A549 (cell line): ENCODE measurements at places on chromosomes 12 and 14.
A peak's percentile ranks its signal among the peaks of the same experiment; 100 is the strongest.

DNA sequence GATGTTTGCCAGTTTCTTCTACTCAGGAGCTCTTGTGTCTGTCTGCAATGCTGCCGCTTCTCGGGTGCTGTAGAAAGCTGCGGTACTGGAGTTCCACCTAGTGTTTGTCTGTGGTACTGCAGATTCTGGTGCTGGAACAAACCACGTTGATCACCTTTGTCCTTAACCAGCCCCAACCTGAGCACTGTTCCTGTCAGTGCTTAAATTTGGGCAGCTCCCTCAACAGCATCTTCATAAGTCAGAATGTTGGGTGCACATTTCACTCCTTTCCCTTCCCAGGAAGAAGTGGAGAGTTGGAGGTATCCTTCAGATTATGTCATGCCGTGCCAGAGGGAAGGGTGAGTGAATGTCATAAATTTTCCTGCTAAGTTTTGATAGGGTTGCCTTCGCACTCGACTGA, 48.7 kb upstream of the LALBA start:
- peak; percentile 70 for DNase-seq

DNA sequence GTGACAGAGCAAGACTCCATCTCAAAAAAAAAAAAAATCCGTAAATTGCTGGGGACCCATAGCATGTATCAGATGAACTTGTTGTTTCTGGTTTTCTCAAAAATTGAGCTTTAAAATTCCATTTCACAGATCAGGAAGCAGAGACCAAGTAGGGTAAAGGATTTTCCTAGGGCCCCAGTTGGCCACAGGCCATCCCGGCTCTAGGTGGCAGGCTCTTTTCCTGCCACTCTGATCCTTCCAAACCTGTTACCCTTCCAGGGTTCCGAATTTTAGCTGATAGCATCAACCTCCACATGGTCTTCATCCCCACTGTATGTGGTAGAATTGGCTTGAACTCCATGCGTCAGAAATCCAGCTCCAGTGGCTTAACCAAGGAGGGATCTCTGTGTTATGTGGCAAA, 36.1 kb upstream of the BDKRB2 start:
- DNase-seq, result no peak

- no peak for DNase-seq
Observed at GRCh38 chr12:108538146-108538545, 22.8 kb downstream of the SART3 start.

- no peak for DNase-seq
Observed at GRCh38 chr14:31402764-31403439, 17.4 kb downstream of the HEATR5A start.

DNA sequence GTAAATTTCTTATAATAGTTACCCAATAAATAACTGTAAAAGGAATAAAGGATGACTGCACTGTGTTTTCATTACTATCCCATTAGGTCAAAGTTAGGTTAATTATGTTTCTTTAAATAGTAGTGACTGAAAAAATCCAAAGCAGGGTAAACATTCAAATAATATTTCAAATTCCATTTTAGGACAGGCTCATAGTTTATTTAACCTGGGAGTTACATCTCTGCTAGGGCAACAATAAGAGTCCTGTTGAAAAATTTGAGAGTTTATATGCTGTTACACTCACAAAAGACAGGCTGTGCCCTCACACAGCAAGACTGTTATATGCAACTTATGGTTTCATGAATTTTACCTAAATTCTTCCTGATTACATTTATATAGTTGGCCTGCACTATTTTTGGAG, 8.0 kb downstream of the ERP27 start:
- DNase-seq, result no peak

GRCh38 chr12:2682296-2683251, 112.2 kb upstream of the FKBP4 start:
- DNase-seq, result peak; percentile 68

- no peak for DNase-seq
Observed at GRCh38 chr12:52205612-52206303, 13.9 kb upstream of the KRT80 start.

GRCh38 chr12:42741771-42742510, 152.4 kb upstream of the PRICKLE1 start:
- DNase-seq, result no peak

DNA sequence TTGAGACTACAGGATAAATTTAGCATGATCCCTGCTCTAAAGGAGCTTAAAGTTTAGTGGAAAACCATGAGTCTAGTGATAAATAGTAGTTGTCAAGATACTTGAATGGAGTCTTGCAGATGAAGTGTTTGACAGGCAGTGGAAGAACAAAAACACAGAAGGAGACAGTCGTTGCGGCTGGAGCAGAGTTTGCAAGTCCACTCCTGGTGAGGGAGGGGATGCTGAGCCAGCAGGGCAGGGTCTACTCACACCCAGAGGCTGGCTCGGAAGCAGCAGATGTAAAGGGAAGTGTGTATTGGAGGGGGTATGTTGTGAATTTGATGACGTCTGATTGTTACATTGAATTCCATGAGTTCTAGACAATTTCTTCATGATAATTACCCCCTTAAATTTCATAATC, 61.3 kb downstream of the TRAF3 start:
- DNase-seq, result no peak

GRCh38 chr12:47111392-47111778, 31.6 kb upstream of the AMIGO2 start:
- DNase-seq, result no peak

GRCh38 chr12:128771681-128772080, 52.1 kb downstream of the SLC15A4 start:
- no peak for DNase-seq

- DNase-seq, result no peak
Observed at GRCh38 chr14:38199076-38199475, 8.6 kb upstream of the SSTR1 start.

GRCh38 chr12:29700761-29701481, 82.8 kb downstream of the TMTC1 start:
- no peak for DNase-seq

- DNase-seq, result no peak
Observed at GRCh38 chr14:61603736-61604135, 91.6 kb upstream of the HIF1A start.

GRCh38 chr14:85987907-85988306, 458.0 kb downstream of the FLRT2 start:
- DNase-seq, result no peak

- no peak for DNase-seq
Observed at GRCh38 chr12:83158613-83159207, 472.0 kb downstream of the TMTC2 start.

DNA sequence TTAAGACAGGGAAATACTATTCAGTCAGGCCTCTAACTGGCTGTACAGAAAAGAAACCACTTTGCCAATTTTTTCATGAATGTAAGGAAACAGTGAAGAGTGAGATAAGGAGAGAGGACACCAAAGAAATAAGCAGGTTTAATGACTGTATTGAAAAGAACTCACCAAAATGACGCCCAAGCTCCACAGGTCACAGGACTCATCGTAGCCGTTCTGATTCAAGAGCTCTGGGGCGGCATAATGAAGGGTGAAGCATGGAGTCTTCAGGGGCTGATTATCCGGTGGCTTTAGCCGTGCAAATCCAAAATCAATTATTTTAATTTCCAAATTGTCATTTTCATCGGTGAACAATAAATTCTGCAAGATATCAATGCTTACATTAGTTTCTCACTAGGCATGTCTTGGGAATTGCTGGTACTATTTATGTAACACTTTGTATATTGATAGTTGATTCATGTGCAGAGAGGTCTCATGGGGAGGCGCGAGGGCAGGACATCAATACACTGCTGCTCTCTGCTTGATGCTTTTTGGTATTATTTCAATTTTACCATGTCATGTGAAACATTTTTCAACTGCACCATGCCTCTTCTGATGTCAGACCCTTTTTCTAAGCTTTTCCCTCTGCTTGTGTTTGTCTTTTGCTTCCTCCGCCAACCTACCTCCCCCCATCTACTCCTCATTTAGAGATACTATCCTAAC, 74.2 kb upstream of the TTC7B start:
- no peak for DNase-seq

- no peak for DNase-seq
Observed at GRCh38 chr12:107574691-107575090, 110.9 kb upstream of the PWP1 start.
